ENCODE measurements at places on chromosomes 2 and 18.

GRCh38 chr2:98739020-98739419, 8.1 kb upstream of the MGAT4A start:
- H3K4me1 ChIP-seq = no peaks in the 10 kb centered on the region
- H3K27me3 ChIP-seq = no peaks in the 10 kb centered on the region
- H3K4me3 ChIP-seq = no peak overlapping the region
- H3K27ac ChIP-seq = no peak overlapping the region

DNA sequence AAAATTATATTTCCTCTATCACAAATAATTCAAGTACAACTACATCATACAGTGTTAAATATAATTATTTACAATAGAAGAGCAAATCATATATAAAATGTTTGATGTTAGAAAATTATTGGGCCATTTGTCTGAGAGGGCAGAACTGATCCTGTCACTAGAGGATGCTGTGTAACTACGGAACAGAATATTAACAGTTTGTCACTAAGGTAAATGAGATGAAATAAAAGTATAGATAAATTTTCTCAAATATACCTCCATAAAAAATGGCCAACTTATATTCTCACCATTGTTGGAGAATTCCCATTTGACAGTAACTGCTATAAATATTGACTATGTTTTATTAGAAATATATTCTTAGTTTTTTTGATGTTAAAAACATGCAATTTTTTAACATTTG, 1067.4 kb upstream of the DDX18 start:
- no peaks in the 10 kb centered on the region for H3K27me3 ChIP-seq
- DNase-seq = no peak
- H3K27ac ChIP-seq = no peak overlapping the region
- H3K4me1 ChIP-seq = no peaks in the 10 kb centered on the region
- H3K36me3 ChIP-seq = no peaks in the 10 kb centered on the region

- no peak overlapping the region for H3K4me3 ChIP-seq
- no peaks in the 10 kb centered on the region for H3K27me3 ChIP-seq
- no peak overlapping the region for H3K27ac ChIP-seq
- H3K36me3 ChIP-seq = no peaks in the 10 kb centered on the region
- no peaks in the 10 kb centered on the region for H3K4me1 ChIP-seq
- no peak for DNase-seq
Observed at GRCh38 chr2:191649519-191649918, 28.4 kb upstream of the NABP1 start.

DNA sequence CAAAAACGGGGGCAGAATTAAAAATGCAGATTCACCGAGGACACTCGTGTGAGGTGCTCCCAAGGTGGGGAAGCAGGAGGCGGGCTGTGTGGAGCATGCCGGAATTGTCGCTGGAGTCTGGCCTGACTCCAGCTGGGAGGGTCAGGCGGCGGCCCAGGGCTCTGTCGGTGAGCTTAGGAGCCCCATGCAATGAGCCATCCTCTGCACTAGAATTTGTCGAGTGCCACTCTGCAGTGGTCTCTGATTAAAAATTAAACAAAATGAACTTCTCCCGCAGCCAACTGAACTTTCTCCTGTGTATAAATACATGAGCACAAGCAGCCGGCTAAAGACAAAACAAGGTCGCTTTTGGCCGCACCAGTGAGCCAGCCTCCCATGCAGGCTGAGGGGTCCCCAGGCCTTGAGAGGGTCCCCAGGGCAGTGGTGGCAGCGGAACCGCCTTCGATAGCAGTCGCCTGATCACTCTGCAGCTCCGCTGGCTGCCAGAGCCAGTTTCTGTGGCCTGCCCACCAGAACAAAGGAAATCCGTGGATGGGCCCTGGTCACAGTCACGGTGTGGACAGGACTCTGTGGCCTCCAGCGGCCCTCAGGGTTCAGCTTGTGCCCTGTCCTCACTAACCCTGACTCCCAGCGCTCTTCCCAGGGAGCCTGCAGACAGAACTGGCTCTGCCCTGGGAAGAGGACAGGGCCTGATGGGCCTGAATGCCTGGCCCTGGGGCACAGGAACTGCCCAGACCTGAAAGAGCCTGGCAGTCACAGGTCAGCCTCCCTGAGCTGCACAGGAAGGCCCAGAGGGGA, 201.3 kb downstream of the EIPR1 start:
- H3K4me1 ChIP-seq = no peaks in the 10 kb centered on the region
- H3K27ac ChIP-seq = no peak overlapping the region
- H3K4me3 ChIP-seq = no peak overlapping the region
